CD4-positive, alpha-beta T cell (primary cell): ENCODE measurements at places on chromosomes 16 and 17. TPM values are rescaled to one million over a fixed set of nuclear protein-coding genes. Genes with fewer than 3 reads are reported as not detected.

Gene PLD6
- 7.1 TPM for total RNA-seq

DNA sequence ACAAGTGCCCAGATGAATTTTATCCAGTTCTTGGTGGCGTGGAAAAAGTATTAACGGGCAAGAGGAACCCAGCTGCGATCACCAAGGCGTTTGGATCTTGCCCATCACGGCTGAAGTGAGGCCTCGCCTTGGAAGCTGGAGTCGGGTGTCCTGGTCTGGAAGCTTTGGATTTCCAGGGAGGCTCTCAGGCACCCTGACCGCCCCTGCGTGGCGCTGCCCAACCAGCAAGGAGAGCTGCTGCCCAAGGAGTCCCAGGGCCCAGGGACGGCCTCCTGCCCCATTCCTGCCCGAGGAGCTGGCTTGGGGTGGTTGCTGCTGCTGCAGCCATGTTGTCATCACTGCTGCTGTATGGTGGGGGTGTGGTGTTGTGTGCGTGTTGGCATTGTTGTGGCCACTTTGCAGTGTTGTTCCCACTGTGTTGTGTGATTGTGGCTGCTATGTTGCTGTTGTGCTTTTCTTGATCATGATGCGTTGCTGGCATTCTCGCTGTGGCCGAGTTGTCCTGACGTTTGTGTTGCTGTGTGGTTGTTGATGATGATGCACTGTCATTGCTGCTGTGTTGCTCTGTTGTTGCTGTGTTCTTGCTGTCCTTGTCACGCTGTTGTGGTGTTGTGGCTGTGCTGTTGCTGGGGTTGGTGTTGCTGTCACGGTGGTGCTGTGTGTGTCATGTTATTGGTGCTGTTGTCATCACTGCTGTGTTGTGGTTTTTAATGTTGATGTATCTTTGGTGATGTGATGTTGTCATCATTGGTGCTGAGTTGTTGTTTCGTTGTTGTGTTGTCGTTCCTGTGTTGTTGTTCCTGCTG is 318.8 kb downstream of the C16orf95 start:
- H3K36me3 ChIP-seq = no peaks in the 10 kb centered on the region
- no peak overlapping the region for H3K27ac ChIP-seq
- H3K4me1 ChIP-seq = no peaks in the 10 kb centered on the region
- peaks cover 4% of the 10 kb centered on the region for H3K27me3 ChIP-seq

- DNase-seq = no peak
- H3K27me3 ChIP-seq = no peaks in the 10 kb centered on the region
- no peak overlapping the region for H3K27ac ChIP-seq
- peaks cover 11% of the 10 kb centered on the region for H3K4me1 ChIP-seq
- H3K36me3 ChIP-seq = peaks cover 7% of the 10 kb centered on the region
These were observed 2.2 kb upstream of the PHLPP2 start for GRCh38 chr16:71726476-71727315.

DNA sequence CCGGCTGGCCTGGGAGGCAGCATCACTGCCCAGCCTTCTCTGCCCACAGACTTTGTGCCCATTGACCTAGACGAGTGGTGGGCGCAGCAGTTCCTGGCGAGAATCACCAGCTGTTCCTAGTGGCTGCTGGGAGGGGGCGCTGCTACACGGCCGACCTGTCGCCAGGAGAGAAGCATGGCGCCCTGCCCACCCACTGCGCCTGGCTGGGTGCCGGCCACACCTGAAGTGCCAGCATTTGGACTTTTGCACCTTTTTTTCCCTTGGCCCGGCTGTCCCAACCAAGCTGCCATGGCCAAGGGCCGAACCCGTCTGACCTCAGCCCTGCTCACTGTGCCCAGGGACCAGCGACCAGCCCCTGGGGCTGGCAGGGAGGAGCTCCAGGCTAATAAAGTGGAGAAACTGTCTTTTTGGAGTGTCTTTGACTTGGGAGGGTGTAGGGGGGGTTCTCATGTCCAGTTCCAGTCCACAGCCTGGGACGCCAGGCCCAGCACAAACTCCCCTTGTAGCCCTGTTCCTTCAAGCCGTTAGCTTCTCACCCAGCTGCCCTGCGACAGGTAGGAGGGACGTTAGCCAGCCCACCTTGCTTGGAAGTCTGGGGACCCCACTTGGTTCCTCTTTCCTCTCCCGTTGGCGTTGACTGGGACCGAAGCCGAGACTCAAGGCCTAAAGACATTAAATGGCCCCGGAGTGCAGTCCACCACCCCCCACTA is 939 bp upstream of the WDR90 start:
- no peaks in the 10 kb centered on the region for H3K36me3 ChIP-seq
- DNase-seq = no peak
- H3K4me1 ChIP-seq = peaks cover 30% of the 10 kb centered on the region
- H3K27me3 ChIP-seq = no peaks in the 10 kb centered on the region

DNA sequence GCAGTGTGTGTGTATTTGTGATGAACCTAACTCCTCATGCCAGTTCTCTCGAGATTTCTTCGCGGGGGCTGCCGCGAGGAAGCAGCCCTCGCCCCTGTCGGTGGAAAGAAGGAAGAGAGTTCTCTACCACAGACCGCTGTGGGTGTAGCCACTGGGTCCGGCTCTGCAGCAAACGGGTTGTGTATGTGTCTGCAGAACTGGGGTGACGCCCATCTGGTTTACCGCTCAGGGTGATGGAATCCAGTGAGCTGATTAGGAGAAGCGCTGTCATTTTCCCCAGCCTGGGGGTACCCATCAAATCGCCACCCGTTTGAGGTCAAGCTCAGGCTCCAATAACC is 7.7 kb downstream of the CORO6 start:
- peaks cover 62% of the 10 kb centered on the region for H3K4me1 ChIP-seq
- H3K4me3 ChIP-seq = peak overlapping the region; percentile 68
- peak; percentile 60 for DNase-seq
- H3K27ac ChIP-seq = no peak overlapping the region

GRCh38 chr17:32283745-32284201 is 18.1 kb downstream of the RHBDL3 start:
- H3K27me3 ChIP-seq = no peaks in the 10 kb centered on the region
- H3K27ac ChIP-seq = no peak overlapping the region
- H3K36me3 ChIP-seq = no peaks in the 10 kb centered on the region
- no peak for DNase-seq
- no peak overlapping the region for H3K4me3 ChIP-seq

DNA sequence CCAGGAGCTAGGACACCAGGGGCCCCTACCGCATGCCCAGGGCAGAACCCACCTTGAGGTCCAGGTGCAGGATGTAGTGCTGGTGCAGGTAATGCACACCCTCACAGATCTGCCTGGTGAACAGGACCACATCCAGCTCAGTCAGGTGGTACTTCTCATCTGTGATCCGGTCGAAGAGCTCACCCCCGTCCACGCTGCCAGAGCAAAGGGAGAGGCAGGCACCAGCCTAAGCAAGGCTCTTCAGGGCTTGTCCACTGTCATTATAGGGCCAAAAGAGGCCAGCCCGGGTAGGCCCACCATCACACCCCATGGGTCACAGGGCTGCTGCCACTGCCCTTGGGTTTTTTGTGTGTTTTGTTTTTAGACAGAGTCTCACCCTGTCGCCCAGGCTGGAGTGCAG is 21.0 kb downstream of the MYLK3 start:
- H3K36me3 ChIP-seq = no peaks in the 10 kb centered on the region
- no peaks in the 10 kb centered on the region for H3K4me1 ChIP-seq
- no peaks in the 10 kb centered on the region for H3K27me3 ChIP-seq
- no peak overlapping the region for H3K4me3 ChIP-seq

Gene CLDN7
- total RNA-seq = 1.2 TPM

DNA sequence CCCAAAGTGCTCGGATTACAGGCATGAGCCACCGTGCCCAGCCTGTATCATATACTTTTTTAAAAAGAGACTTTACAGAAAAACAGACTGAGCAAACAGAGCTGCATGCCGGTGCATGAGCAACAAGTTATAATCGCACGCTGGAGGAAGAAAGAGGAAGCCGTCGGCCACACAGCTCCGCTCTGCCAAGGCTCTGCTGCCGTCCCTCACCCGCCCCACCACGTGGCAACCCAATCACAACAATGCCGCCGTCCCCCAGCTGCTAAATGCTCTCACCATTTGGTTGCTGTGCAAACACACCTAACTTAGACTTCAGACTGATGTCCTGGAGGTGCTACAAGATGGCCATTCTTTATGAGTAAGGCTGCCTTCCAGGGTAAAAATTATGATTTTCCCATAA is 83.5 kb downstream of the ADCY9 start:
- no peaks in the 10 kb centered on the region for H3K36me3 ChIP-seq
- H3K27me3 ChIP-seq = no peaks in the 10 kb centered on the region
- no peak overlapping the region for H3K27ac ChIP-seq
- DNase-seq = no peak

Gene HOXB9
- not detected for total RNA-seq

DNA sequence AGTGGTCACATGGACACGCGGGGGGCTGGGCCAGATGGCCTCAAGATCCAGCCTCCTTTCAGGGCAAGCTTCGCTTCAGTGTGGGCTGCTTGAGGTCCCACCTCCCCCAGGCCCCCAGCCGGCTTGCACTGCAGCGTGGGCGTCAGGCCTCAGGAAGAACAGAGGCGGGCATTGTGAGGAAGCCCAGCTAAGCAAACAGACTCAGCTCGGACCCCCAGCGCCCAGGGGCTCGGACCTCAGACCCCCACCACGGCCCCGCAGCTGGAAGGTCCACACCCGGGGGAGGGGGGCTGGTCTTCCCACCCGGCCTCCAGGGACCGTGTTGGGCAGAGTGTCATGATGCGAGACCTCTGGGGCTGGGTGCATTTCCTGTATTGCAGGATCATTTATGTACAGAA is 24.7 kb upstream of the ZNF469 start:
- H3K36me3 ChIP-seq = no peaks in the 10 kb centered on the region
- no peaks in the 10 kb centered on the region for H3K4me1 ChIP-seq
- H3K27ac ChIP-seq = no peak overlapping the region
- H3K4me3 ChIP-seq = no peak overlapping the region

Gene ZG16B
- not detected for total RNA-seq

DNA sequence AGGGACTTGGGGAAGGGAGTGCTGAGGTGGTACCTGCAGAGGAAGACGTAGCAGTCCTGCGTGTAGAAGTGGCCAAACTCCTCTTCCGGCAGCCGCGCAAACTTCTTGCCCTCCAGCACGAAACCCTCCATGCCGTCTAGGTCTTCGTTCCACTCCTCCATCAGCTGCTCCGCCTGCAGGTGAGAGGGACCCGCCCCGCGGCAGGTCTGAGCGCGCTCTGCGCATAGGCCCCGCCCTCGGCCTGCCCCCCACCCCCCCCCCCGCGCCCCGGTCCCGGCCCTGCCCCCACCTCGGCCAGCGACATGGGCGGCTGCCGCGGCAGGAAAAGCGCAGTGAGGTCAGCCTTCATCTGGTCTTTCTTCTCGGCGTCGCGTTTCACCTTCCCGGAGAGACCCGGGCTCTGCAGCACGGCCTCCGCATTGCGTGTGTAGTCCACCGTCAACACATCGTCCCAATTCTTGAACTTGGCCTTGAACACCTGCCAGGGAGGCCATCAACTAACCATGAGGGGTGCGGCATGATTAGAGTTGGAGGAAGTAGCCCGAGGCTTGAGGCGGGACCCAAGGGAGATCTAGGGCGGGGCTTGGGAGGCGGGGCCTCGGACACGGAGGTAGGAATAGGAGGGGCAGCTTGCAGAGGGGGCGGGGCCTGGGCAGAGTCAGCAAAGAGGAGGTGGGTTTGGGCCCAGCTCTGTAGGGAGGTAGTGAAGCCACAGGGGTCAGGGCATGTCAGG is 11.5 kb downstream of the FLII start:
- no peak for DNase-seq
- peaks cover 73% of the 10 kb centered on the region for H3K36me3 ChIP-seq
- no peak overlapping the region for H3K27ac ChIP-seq
- no peaks in the 10 kb centered on the region for H3K4me1 ChIP-seq
- no peak overlapping the region for H3K4me3 ChIP-seq

DNA sequence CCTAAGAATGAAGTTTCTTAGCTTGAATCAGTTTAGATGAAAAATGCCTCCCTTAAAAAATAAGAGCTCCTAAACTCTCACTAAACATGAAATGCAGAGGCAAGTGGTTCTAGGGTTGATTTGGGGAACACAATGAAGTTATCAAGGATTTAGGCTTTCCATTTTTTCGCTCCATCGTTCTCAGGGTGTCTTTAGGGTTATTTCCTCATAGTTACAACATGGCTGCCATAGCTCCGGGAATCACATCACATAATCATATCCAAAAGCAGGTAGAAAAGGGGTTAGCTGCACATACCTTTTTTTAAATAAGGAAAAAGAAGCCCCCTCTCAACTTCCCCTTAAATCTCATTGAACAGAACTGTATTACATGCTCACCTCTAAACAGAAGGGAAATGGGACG is 21.4 kb downstream of the ZP2 start:
- H3K36me3 ChIP-seq = no peaks in the 10 kb centered on the region
- no peak overlapping the region for H3K27ac ChIP-seq
- H3K4me1 ChIP-seq = peaks cover 5% of the 10 kb centered on the region
- no peaks in the 10 kb centered on the region for H3K27me3 ChIP-seq
- no peak for DNase-seq
- no peak overlapping the region for H3K4me3 ChIP-seq

- H3K4me3 ChIP-seq = peak overlapping the region; percentile 62
- H3K4me1 ChIP-seq = peaks cover 24% of the 10 kb centered on the region
- peak overlapping the region; percentile 29 for H3K27ac ChIP-seq
These were observed 1.1 kb downstream of the KIF1C start for GRCh38 chr17:4998732-4999429.

Gene KRTAP17-1
- not detected for total RNA-seq

DNA sequence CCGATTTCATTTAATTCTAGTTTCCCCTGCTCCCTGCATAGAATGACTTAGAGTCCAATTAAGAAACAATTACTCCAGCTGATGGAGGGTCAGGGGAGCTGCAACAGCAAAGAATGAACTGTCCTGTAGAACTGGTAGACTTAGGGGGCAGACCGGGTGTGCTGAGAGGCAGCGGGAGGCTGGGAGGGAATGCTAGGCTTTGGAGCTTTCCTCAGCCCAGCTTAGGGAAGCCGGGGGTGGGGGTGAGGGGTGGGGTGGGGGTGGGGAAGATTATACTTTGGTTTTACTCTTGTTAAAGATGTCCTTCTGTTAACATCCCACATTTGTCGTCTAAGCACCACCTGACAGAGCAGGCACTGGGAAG is 458.6 kb upstream of the ASIC2 start:
- no peak for DNase-seq
- no peak overlapping the region for H3K4me3 ChIP-seq
- no peaks in the 10 kb centered on the region for H3K36me3 ChIP-seq
- no peaks in the 10 kb centered on the region for H3K4me1 ChIP-seq
- no peak overlapping the region for H3K27ac ChIP-seq

DNA sequence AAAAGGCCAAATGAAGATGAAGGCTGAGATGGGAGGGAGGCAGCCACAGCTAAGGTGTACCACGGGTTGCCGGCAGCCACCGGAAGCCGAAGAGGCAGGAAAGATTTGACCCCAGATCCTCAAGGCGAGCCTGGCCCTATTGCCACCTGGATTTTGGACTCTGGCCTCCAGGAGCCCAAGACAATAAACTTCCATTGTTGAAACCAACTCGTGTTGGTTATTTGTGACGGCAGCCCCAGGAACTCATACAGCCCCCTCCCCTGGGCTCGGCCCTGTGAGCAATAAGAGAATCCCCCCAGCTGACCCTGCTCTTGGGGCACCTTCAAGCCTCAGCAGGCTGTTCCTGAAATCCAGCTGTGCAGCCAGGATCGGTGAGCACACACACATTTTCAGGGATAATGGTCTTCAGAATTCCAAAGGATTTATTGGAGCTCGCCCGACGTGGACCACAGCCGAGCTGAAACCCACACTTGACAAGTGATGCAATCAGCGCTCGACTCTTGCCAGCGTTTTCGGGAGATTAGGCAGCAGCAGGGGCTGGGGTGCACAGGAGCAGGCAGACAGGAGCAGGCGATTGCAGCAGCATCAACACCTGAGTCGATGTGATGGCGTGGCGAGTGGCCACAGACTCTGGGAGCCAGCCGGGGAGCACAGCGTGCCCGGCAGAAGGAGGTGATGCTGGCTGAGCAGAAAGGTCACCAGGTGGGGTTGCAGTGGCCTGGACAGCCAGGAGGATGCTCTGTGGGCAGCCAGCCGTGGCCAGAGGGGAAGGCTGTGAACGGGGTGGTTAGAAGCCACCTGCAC is 22.4 kb upstream of the CBX4 start:
- no peak overlapping the region for H3K27ac ChIP-seq
- peaks cover 8% of the 10 kb centered on the region for H3K27me3 ChIP-seq
- H3K36me3 ChIP-seq = no peaks in the 10 kb centered on the region
- H3K4me3 ChIP-seq = no peak overlapping the region
- H3K4me1 ChIP-seq = peaks cover 4% of the 10 kb centered on the region
